ENCODE measurements at places on chromosomes 11 and 22.

DNA sequence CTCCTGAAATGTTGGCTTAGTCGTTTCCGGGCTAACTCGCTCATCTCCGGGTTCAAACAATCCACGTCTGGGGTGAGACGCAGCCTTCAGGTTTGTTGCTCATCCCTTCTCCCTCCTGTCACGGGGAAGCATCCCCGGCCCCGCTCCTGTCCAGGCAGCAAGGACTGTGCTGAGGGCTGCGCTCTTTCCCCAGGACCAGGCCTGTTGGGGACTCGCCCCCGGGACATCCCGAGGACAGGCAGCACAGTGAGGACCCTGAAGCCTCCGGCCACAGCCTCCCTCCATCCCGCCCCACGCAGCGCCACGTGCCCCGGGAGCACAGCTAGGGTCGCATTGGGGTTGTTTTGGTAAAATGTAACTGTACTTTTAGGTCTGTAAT lies 252.0 kb downstream of the BRD1 start:
- no peak for DNase-seq

DNA sequence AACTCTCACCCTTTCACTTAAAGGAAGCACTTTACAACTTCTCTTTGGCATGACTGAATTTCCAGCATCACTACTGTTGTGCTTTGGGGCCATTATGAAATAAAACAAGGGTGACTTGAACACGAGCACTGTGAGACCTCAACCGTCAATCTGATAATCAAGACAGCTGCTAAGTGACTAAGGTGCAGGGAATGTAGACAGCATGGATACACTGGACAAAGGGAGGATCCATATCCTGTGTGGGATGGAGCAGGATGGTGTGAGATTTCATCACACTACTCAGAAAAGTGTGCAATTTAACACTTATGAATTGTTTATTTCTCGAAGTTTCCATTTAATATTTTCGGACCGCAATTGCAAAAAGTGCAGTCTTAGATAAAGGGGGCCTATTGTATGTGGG lies 16.1 kb upstream of the EXPH5 start:
- peak; percentile 35 for DNase-seq

DNA sequence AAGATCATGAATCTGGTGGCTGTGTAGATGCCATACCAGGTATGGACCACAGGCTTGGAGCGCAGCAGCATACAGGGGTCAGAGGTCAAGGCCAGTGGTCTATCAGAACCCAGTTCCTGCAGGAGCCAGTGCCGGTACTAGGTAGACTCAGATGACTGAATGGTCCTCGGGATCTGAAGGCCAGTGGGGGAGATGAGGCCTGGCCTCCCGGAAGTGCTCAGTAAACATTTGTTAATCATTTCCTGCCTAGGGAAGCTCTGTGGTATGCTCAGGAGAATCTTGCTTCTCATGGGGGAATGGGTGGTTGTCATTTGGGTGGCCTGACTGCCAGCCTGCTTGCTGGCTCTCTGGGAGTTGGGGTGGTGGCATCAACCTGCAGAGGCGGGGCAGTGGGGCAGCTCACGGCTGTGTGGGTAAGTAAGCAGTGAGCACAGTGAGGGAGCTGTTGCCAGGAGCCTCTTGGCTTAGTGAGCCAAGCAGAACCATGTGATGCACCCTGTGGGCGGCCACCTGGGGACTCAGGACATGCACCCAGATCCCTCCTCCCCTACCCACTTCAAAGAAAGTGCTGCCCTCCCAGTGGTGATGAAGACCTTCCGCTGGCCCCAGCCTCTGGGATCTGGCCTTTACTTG lies 33.0 kb downstream of the PTPRJ start:
- DNase-seq: peak; percentile 65

DNA sequence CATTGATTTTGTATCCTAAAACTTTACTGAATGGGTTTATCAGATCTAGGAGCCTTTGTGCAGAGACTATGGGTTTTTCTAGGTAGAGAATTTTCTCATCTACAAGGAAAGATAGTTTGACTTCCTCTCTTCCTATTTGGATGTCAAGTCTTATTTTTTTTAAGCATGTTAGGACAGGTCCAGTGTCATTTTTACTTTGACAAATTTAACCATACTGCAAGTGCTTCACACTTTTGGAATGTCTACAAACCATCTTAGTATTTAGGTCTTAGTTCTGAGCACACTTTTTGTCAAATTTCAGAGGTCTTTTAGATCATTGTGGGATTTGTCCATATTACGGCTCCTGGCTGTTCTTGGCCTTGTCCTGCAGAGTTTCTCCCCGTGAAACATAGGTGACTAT lies 715.2 kb upstream of the RAG2 start:
- DNase-seq: no peak

DNA sequence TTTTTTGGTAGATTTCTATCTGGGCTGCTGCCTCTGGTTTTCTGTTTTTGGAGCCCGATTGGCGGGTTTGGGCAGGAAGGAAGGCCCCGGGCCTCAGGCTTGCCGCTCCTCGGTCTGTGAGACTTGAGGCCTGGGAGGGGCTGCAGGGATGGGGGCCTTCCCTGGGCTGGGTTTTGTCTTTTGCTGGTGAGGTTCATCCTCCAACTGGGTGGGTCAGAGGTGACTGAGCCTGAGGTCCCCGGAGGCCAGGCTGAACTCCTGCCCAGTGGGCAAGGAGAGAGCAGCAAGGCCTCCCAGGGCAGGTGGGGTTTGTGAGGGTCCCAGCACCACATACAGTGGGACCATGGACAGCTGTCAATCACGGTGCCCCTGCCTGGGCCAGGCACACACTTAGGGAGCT lies 15.0 kb downstream of the MPPED1 start:
- DNase-seq: no peak

DNA sequence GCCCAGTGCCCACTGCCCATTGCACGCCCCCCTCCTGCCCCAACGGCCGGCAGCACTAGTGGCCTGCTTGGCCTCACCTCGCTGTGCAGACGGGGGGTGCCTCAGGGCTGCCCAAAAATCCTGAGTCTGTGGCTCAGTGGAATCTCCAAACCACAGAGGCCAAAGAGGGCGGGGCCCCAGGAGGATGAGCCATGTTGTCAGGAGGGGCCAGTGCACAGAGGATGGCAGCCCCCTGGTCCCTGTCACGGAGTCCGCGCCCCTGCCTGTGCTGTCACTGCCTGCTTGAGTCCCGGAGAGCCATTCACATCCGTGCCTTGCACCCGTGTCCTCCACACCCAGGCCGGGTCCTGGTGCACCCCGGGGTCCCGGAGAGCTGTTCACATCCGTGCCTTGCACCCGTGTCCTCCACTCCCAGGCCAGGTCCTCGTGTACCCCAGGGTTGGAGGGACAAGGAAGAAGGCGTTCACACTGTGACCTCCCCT lies 36.4 kb upstream of the MUC5AC start:
- no peak for DNase-seq

DNA sequence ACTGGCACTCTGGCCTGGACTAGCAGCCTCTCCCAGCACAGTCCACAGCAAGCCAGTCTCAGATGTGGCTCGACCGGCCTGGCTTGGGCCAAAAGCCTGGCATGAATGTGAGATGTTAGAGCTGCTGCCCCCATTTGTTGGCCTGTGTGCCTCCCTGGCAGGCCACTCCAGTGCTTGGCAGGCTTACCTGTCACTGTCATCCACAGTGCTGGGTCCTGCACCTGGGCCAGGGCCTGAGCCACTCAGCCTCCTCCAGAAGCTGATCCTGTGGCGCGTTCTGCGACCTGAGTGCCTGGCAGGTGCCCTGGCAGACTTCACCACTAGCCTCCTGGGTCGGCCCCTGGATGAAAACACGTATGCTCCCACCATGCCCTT lies 36.1 kb downstream of the RRP8 start:
- DNase-seq: no peak

DNA sequence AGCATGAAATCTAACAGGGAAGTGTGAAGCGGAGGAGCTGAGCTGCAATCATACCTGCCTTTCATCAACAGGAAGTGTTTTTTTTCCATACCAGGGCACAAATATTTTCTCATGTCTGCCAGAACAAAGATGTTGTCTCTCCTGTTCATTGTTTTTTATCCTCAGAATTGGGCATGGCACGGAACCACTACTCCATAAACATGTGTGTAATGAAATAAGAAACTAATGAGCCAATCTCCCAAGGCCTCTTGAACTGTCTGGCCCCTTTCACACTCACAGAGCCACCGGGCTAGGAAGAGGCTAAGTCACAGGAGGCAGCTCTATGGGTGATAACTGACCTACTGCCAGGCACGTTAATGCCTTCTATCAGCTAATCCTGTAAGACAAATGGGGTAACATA lies 124.4 kb downstream of the ETS1 start:
- no peak for DNase-seq

DNA sequence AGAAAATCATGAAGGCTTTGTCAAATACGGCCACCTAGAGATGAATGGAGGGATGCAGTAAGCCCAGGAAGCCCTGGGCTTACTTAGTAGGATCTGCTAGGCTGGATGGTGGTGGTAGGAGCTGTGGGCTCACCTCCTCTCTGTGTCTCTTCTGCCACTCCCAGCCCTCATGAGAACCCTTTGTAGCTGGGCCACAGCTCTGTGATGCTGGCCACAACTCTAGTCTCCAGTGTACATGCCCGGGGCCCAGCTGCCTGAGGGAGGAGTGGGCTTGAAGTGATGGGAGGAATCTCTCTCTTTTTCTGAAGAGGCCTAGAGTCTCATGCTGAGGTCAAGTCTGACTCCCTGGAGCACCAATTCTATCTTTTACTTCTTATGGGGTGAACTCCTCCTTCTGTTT lies 32.4 kb upstream of the SYT13 start:
- no peak for DNase-seq

GRCh38 chr11:61540528-61540927 lies 32.0 kb downstream of the LRRC10B start:
- DNase-seq: no peak

Measured in IMR-90 (cell line).